ENCODE measurements at places on chromosomes 5 and 9. TPM values are rescaled to one million over a fixed set of nuclear protein-coding genes. Genes with fewer than 3 reads are reported as not detected.

The SCAMP1 gene
- polyA plus RNA-seq = 13.5 TPM

The PALM2AKAP2 gene
- 3.2 TPM for polyA plus RNA-seq

The ERGIC1 gene
- 185 TPM for polyA plus RNA-seq

The BRD9 gene
- polyA plus RNA-seq = 19.1 TPM

The TRPM3 gene
- polyA plus RNA-seq = not detected

The PHF24 gene
- polyA plus RNA-seq = 0.02 TPM

The KLF4 gene
- 6.9 TPM for polyA plus RNA-seq

The ADCY2 gene
- not detected for polyA plus RNA-seq

The CARD19 gene
- 126 TPM for polyA plus RNA-seq

The FGF1 gene
- 8.5 TPM for polyA plus RNA-seq

The SPATA31E1 gene
- polyA plus RNA-seq = 0.04 TPM

The C1QTNF2 gene
- 1.2 TPM for polyA plus RNA-seq

The PRR7 gene
- polyA plus RNA-seq = 10.1 TPM

The PPIC gene
- polyA plus RNA-seq = 38.8 TPM

The HTR4 gene
- polyA plus RNA-seq = not detected

The CCNO gene
- polyA plus RNA-seq = 0.14 TPM

The SPATA31A3 gene
- polyA plus RNA-seq = not detected

The ENHO gene
- not detected for polyA plus RNA-seq

The SHISAL2B gene
- not detected for polyA plus RNA-seq

The C5orf46 gene
- 0.98 TPM for polyA plus RNA-seq

The C5orf52 gene
- polyA plus RNA-seq = not detected

The TENT4A gene
- polyA plus RNA-seq = 19.8 TPM

The ADAMTS6 gene
- polyA plus RNA-seq = 23.9 TPM

The PCDHB15 gene
- 0.17 TPM for polyA plus RNA-seq

The TAF11L10 gene
- polyA plus RNA-seq = not detected

The GABRB2 gene
- not detected for polyA plus RNA-seq

The OXCT1 gene
- 10.5 TPM for polyA plus RNA-seq

The C8G gene
- 0.37 TPM for polyA plus RNA-seq

The BARHL1 gene
- not detected for polyA plus RNA-seq

The RASGEF1C gene
- not detected for polyA plus RNA-seq

The ELP1 gene
- polyA plus RNA-seq = 20.0 TPM

The LHX2 gene
- not detected for polyA plus RNA-seq

The PCDHA9 gene
- polyA plus RNA-seq = not detected

The NPR3 gene
- 23.2 TPM for polyA plus RNA-seq

The NFX1 gene
- polyA plus RNA-seq = 27.0 TPM

The LCN6 gene
- not detected for polyA plus RNA-seq

The ADAMTS13 gene
- 3.1 TPM for polyA plus RNA-seq

The WHRN gene
- 2.8 TPM for polyA plus RNA-seq

The TERT gene
- not detected for polyA plus RNA-seq
